ENCODE measurements at places on chromosomes 5 and 9. TPM values are rescaled to one million over a fixed set of nuclear protein-coding genes. Genes with fewer than 3 reads are reported as not detected.

GRCh38 chr5:55081541-55081940 lies 20.9 kb upstream of the GZMA start:
- DNase-seq: no peak

DNA sequence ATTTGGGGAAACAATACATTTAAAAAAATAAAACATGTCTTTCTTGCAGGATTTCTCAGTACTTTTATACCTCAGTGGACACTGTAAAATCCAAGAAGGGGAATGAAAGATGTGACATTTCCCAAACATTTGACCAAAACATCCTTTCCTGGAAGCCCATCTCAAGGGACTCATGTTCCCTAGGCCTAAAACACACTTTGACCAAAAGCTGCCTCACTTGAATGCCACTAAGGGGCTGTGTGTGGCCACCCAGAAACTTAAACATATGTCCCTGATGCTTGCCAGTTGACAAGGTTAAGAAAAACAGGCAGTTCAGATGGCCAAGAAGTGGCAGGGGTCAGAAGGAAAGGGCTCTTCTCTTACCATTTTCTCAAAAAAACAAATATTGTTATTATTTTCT lies 73.6 kb downstream of the EPB41L4B start:
- DNase-seq: no peak

DNA sequence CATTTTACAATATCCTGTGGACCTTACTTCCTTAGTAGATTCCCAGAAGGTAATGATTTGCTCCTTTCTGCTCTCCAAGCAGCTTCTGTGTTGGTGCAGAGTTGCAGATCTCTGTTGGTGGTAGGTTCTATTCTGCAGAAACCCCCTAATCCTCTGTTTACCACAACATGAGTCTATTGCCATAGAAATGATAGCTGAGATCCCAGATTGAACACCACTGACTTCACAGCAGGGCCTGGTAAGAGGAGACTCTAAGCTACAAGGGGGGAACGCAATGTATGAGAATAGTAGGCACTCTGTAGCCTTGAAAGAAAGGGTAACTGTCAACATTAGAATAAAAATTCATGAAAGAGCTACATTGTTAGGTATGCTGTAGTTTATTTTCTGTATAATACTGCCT lies 59.5 kb downstream of the MUSK start:
- no peak for DNase-seq

- no peak for DNase-seq
Observed at GRCh38 chr5:103743421-103743820, 180.8 kb upstream of the NUDT12 start.

GRCh38 chr5:75510836-75511434 lies 494 bp downstream of the CERT1 start:
- DNase-seq: peak; percentile 15

DNA sequence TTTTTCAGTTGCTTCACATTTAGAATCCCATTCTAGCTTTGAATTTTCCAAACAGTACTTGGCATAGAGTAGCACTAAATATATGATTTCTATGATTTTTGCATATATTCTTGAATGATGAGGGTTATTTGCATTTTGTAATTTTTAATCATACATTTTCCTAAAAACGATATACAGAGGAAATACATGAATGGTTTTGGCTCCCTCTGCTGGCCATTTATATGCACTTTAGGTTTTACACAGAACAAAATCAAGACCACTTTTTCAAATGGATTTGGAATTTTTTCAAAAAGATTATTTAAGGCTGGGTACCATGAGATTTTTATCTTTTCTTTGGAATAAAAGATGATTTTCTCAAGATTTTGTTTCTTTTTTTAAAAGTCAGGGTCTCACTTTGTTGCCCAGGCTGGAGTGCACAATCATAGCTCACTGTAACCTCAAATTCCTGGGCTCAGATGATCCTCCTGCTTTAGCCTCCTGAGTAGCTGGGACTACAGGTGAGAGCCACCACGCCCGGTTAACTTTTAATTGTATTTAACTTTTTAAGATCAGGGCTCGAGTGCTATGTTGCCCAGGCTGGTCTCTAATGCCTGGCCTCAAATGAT lies 16.7 kb upstream of the COMMD10 start:
- peak; percentile 72 for DNase-seq

GRCh38 chr5:14873093-14873492 lies 1.5 kb upstream of the ANKH start:
- no peak for DNase-seq

DNA sequence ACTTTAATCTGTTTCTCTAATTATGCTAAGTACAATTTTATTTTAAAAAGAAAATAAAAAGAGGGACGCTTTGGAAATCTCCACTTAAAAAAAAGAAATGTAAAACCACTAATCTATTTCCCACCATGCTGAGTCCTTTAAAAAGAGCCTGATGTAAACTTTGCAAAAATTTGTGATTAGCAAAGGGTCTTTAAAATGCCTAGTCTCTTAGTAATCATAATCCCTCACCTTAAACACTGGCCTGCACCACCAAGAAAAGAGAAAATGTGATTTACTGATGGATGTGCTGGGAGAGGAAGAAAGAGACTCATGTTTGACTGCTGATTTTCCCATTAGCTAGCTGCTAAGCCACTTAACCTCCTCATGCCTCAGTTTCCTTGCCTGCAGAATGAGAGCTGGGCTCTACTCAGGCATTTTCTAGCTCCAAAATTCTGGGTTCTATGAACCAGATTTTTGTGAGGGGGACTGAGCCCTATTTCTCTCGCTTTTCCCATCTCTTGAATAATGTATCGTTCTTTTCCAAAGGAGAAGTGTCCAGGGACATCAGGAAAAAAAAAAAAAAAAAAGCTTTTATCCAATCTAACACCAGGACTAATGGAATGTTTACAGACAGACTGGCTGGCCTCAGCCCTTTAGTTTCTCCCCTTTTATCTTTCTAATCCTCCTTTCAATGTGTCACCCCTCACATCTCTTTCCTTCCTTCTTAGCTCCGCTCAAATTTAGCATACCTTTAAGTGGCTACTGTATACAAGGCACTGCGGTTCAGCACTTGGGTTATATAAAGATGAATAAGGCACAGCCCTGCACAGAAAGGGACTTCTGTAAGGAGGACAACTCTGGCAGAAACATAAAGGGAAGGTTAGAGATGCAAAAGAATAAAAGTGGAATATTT lies 312.4 kb downstream of the ARL15 start:
- no peak for DNase-seq

Gene TMEM232
- 0.56 TPM for total RNA-seq

Gene NEUROG1
- total RNA-seq: not detected

Gene PCDHGC5
- total RNA-seq: 2.9 TPM

Gene PIP5K1B
- not detected for total RNA-seq

Gene PPP2R2B
- total RNA-seq: not detected

Gene MSMP
- total RNA-seq: not detected
